ENCODE measurements at places on chromosomes 11 and 22.

GRCh38 chr22:43867839-43868635, 5.7 kb upstream of the SULT4A1 start:
- DNase-seq: no peak

GRCh38 chr11:85769771-85770170, 41.2 kb downstream of the SYTL2 start:
- no peak for DNase-seq

DNA sequence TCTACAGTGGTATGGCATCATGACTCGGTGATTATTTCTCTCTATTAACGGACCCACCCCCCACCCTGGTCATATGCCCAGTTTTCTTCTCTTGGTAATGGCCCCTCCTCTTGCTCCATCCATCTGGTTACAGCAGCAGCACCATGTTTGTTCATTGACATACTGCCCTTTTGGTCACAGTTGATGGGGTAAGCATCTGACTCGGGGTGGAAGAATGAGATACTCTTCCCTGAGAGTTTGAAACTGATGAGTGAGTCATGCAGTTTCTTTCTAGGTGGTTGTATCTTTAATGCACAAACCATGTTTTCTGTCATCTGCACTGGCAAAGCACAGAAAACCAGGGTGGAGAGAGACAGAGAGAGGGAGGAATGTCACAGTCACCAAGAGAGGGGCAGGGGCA, 126.0 kb downstream of the SYN3 start:
- no peak for DNase-seq

DNA sequence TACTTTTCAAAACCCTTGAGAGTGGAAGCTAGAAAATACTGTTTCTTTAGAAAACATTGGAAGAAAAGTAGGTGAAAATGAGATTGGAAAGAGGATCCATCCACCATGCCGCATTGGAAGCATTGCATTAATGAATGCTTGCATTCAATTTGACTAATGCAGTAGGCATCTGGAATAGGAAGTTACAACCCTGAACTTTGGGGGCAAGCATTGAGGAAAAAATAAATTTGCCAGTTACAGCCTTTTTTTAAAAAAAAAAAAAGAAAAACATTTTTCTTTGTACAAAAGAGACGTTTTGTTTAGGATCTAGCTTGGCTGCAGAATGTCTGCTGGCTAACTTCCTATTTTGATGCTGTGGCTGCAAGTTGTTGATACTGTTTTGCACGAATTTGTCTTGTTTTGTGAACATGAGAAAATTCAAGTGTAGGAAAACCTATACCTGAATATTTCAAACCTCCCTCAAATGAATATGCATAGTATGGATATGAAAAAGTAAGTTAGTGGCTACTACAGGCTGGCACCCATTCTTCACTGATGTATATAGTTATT, 28.1 kb downstream of the RTN3 start:
- DNase-seq: no peak

DNA sequence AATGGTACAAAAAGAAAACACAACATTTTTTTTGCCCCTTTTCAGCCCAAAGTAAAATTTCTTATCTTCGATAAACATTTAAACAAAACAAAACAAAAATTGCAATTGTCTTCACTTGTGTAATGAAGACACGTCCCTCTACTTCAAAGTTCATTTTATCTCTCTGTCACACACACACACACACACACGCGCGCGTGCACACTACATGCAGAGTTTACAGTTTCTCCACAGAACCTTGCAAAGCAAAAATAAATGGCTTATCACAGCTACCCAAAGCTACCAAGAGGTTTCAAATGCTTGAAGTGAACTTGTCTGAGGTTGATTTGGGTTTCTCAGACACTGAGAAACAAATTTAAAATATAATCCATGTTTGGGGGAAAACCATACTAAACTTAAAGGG, 72.3 kb downstream of the ETS1 start:
- no peak for DNase-seq

GRCh38 chr11:128763224-128763623, 69.4 kb downstream of the FLI1 start:
- DNase-seq: no peak
